ENCODE measurements at places on chromosomes 2 and 18.

GRCh38 chr2:190853531-190854383, 26.9 kb upstream of the GLS start:
- no peak for DNase-seq

- DNase-seq = no peak
Observed at GRCh38 chr2:240225131-240225530, 84.7 kb upstream of the OTOS start.

DNA sequence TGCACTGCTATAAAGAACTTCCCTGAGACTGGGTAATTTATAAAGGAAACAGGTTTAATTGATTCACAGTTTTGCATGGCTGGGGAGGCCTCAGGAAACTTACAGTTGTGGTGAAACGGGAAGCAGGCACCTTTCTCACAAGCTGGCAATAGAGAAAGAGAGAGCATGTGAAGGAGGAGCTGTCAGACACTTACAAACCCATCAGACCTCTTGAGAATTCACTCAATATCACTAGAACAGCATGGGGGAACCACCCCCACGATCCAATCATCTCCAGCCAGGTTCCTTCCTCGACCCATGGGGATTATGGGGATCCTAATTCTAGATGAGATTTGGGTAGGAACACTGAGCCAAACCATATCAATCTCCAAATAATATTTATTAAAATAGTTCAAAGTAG, 729.2 kb upstream of the DDX18 start:
- DNase-seq = no peak

DNA sequence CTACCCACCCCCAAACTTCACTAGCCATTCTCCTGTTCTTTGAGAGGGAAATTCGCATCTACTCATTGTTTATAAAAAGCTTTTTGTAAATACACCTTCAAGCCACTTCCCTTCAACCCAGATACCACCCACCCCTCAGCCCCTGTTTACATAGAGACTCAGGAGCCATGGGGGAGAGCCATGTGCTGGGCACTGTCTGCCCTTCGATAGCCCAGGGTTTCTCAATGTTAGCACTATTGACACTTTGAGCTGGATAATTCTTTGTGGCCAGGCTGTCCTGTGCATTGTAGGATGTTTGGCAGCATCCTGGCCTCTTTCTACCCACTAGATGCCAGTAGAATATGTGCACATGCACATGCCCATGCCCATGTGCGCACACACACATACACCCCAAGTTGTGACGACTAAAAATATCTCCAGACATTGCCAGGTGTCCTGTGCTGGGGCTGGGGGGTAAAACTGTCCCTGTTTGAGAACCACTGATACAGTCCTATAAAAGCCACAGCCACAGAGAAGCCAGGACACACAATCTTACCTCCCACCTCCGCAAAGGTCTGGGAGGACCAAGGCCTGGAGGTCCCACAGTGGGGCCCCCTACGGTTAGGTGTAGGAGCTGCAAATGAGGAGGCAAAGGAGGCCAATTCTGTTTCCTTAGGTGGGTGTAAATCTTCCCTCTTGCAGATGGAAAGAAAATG, 44.5 kb upstream of the ASPRV1 start:
- DNase-seq = no peak

DNA sequence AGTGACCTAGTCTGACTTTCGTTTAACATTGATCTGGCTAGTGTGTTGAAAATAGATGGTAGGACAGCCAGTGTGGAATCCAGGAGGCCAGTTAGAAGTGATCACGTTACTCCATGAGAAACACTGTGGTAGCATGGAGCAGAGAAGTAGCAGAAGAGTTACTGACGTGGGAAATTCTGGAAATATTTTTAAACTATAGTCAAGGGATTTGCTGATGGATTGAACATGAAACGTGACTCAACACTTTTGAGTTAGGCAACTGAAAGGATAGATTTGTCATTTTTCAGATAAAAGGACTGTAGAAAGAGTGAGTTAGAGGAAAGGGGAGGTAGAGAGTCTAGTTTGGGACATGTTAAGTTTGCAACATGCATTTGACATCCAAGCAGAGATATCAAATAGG, 130.4 kb downstream of the IRS1 start:
- DNase-seq = no peak

GRCh38 chr2:23850564-23851256, 76.2 kb downstream of the ATAD2B start:
- DNase-seq = no peak

- DNase-seq = no peak
Observed at GRCh38 chr2:159362816-159363251, 76.3 kb upstream of the WDSUB1 start.

DNA sequence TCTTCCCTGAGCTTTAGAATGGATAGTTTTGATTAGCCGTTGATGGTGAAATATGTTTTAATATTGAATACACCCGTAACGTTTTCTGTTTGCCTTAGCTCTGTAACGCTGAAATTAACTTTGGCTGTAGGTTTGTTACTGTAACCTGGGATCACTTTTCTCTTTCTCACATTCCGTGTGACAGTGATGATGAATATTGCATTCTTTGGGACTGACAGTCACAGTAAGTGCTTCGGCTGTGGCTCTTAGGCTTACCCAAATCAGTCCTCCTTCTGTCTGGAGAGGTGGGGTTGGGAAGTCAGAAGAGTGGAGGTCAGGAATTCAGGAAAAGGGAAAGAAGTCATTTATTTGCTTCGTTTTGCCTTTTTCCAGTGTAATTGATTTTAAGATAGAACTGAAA, 18.0 kb downstream of the RMC1 start:
- DNase-seq = no peak

GRCh38 chr2:28470759-28471158, 25.1 kb upstream of the PLB1 start:
- DNase-seq = no peak

DNA sequence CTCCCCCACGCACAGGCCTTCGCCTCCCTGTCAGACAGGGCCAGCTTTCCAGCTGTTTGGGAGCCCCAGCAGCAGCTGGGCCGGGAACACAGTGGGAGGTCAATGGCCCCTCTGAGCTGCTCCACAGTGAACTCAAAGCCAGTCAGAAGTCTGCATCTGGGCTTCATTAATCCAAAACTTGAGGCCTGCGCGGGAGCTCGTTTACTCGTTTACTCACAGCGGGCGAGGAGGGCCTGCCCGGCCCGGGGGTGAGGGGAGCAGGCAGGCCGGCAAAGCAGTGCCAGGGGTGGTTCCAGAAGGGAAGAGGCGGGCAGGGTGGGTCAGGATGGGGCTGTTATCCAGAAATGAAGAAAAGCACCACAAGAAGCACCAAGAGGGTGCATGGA, 36.8 kb upstream of the SEMA4C start:
- DNase-seq = no peak

DNA sequence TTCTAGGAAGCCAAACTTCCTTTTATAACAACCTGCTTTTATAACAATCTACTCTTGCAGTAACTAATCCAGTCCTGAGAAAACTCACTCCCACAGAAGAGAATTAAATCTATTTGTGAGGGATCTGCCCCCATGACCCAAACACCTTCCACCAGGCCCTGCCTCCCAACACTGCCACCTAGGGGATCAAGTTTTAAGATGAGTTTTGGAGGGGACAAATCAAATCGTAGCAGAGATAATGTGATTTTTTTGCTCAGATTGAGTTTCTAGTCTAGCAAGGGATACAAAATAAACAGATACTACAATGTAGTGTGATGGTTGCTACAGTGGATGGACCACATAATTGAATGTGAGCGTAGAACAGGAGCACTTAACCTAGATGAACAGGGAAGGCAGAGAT, 52.2 kb downstream of the NCOA1 start:
- DNase-seq = no peak

DNA sequence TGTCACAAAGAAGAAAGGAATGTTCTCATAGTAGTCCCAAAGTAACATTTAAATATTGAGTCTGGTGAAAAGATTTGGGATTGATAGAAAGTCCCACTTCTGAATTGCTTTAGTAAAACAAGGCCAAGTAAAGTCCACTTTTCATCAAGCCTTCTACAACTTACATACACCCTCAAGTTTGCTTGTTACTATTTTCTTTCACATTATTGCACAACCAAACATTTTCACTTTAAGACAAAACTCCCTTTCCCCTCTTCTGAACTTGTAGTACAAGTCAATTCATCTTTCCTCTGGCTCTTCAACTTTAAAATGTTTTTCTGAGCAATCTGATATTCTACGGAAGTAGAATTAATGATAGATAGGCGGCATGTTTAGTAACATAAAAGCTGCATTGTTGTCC, 11.0 kb downstream of the MAIP1 start:
- no peak for DNase-seq

- no peak for DNase-seq
Observed at GRCh38 chr18:75064513-75064905, 144.4 kb downstream of the PTGR3 start.

GRCh38 chr18:25275412-25276001, 76.5 kb downstream of the ZNF521 start:
- no peak for DNase-seq

GRCh38 chr2:217149087-217149660, 289.3 kb upstream of the TNP1 start:
- DNase-seq = no peak

GRCh38 chr2:129794540-129794939, 184.9 kb upstream of the RAB6C start:
- DNase-seq = no peak

DNA sequence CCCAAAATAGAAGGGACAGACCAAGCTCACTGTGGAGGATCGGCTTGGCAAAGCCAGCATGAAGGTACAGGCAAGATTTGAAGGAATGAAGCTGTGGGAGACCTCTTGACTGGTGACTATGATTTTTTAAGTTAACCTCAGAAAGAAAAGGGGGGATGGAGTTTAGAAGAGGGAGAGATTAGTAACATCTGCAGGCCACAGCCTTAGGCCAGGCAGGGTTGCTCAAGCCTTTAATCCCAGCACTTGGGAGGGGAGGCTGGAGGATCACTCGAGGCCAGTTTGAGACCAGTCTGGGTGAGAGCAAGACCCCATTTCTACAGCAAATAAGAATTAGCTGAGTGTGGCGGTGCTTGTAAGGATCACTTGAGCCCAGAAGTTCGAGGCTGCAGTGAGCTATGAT, 46.6 kb downstream of the ZNF532 start:
- no peak for DNase-seq

DNA sequence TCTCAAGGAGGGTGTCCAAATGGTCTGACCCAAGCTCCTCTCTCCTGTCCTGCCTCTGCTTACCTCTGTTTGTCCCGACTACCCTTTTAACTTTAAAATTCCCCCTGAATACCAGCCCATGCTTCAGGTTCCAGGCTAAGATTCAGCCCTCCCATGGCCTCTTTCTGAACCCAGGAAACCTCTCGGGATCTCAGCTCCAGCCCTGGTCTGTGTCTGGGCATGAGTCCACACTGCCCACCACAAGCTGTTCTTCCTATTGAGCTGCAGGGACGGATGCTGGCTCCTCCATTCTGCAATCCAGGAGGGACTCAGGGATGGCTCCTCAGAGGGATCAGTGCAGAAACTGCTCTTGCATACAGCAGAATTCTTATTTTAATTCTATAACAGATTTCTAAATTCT, 78.9 kb downstream of the MYT1L start:
- no peak for DNase-seq

DNA sequence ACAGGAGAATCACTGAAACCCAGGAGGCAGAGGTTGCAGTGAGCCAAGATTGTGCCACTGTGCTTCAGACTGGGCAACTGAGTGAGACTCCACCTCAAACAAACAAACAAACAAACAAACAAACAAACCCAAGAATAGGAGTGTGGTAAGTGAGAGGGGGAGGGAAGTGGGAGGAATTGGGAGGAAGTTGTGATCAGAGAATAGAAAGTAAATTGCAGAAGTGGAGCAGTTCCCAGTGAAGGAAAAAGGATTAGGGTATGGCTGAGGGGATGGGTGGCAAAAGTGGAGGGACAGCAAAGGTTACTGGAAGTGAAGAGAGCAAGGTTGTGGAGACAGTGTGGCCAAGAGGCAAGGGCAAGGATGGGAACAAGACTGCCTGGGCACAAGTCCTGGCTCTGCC, 41.1 kb upstream of the C1GALT1C1L start:
- no peak for DNase-seq

DNA sequence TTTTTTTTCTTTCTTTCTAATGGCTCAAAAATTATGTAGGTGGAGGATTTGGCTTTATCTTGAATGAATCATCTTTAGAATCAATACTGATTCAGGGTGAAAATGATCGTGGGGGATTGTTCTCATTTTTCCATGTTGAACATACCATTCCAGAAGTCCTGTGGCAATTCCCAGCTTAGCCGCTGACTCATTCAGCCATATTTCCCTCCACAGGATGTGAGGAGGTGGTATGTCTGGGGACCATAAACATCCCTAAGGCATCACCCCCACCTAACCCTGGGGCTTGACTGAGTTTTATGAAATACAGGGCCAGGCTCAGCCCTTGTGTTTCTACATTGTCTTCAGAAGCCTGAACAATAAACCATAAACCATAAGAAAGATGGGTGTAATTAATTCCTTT, 92.7 kb upstream of the FN1 start:
- DNase-seq = no peak

DNA sequence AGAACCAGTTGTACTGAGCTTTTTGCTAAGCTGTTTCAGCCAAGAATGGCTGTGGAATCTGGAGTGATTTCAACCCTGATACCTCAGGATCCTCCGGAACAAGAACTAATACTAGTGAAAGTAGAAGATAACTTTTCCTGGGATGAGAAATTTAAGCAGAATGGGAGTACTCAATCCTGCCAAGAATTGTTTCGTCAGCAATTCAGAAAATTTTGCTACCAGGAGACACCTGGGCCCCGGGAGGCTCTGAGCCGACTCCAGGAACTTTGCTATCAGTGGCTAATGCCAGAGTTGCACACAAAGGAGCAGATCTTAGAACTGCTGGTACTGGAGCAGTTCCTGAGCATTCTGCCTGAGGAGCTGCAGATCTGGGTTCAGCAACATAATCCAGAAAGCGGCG, 1.6 kb downstream of the ZNF397 start:
- DNase-seq = no peak

GRCh38 chr2:64472881-64473280, 18.9 kb downstream of the LGALSL start:
- no peak for DNase-seq

DNA sequence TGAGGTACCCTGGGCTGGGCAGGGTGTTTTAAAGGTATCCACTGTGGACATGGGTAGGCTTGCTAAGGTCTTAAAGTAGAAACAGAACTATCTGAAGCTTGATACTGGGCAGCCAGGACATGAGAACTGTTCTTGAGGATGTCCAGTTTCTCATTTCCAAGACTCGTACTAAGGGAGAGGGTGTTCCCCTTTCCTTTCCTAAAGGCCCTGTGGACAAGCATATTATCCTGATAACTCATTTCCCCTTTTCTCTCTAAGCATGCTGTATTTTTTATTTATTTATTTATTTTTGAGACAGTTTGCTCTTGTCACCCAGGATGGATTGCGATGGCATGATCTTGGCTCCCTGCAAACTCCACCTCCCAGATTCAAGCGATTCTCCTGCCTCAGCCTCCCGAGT, 273.6 kb downstream of the PRKCE start:
- no peak for DNase-seq

DNA sequence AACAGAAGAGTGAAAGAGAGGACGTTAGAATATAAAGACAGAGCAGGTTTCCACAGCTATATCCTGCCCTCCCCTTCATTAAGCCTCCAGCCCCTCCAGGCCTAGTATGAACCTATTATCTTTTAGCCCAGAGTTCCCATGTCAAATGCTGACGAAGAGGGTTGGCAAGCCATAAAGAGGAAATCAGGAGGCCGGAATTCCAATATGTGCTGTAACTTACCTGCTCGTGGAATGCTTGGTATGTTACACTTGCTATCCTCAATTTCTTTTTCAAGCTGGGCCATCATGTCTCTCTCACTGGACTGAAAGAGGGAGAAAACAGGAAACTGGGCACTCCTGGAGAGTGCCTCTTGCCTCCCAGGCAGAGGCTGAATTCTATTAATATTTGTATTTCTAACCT, 264.1 kb downstream of the TRIB2 start:
- no peak for DNase-seq

GRCh38 chr18:26480897-26481795, 67.2 kb downstream of the KCTD1 start:
- no peak for DNase-seq

Measured in stimulated activated CD8-positive, alpha-beta memory T cell treated with anti-CD3 and anti-CD28 coated beads, Interleukin-15, amount 100 ng/mL, for 1 hour (primary cell).